ENCODE measurements at places on chromosomes 3 and 15. TPM values are rescaled to one million over a fixed set of nuclear protein-coding genes. Genes with fewer than 3 reads are reported as not detected.

Gene GOLGA8H
- total RNA-seq: 0.25 TPM

Gene CFAP20DC
- 2.8 TPM for total RNA-seq

Gene CILP
- total RNA-seq: not detected

Gene TM4SF18
- total RNA-seq: 0.51 TPM

Gene SAMMSON
- total RNA-seq: not detected

Gene ZSCAN2
- 18.9 TPM for total RNA-seq

Gene KBTBD13
- total RNA-seq: not detected

Gene STOML1
- total RNA-seq: 17.2 TPM

Gene KNG1
- not detected for total RNA-seq

Gene ABHD5
- 12.2 TPM for total RNA-seq

Gene MLH1
- total RNA-seq: 27.1 TPM

Measured in mesangial cell (primary cell).